Fibroblast of lung (primary cell): ENCODE measurements at places on chromosomes 11 and 22. TPM values are rescaled to one million over a fixed set of nuclear protein-coding genes. Genes with fewer than 3 reads are reported as not detected.

DNA sequence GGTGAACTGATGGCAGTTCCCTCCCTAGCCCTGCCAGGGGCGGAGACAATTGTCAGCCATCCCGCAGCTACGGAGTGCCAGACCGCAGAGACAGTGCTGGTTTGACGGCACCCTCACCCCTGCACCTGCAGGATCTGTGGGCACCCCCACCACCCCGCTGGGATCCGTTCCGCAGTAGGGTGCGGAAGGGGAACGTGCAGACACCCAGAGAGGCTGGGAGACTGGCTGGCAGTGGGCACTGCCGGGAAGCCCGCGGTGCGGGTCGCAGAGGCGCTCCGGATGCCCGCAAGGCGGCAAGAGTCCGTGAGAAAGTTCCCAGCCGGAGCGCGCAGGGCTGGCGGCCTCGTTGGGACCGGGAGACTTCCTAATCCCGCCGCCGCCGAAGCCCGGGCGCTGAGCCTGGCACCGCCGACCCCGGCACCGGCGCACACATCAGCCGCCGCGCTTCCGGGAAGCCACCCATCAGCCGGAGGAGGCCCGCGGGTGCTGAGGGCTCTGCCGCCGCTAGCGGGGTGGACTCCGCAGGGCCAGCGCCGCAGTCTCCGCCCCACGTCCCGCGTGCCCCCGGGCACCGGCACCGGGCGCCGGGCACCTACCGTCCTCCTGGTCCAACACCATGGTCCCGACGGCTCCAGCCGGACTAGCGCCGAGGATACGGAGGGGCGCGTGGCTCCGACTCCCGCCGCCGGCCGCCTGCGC lies 4.3 kb upstream of the LMO1 start:
- H3K36me3 ChIP-seq: no peaks in the 10 kb centered on the region
- peaks cover 31% of the 10 kb centered on the region for H3K27me3 ChIP-seq
- no peak overlapping the region for H3K27ac ChIP-seq
- no peak overlapping the region for H3K4me3 ChIP-seq

- no peak overlapping the region for H3K4me3 ChIP-seq
- no peak for DNase-seq
- H3K27ac ChIP-seq: no peak overlapping the region
- H3K27me3 ChIP-seq: no peaks in the 10 kb centered on the region
- H3K4me1 ChIP-seq: peaks cover 4% of the 10 kb centered on the region
Observed at GRCh38 chr11:28137832-28138231, 29.6 kb downstream of the METTL15 start.

The CARD16 gene
- total RNA-seq: 102 and 143 TPM in 2 replicates

The TMEM121B gene
- total RNA-seq: under 0.01 TPM in 1 of 2 replicates, not detected in the other

The P4HA3 gene
- 4.1 and 5.1 TPM in 2 replicates for total RNA-seq

The DBX1 gene
- total RNA-seq: not detected in 2 replicates
